ENCODE measurements at places on chromosomes 2 and 18.

GRCh38 chr2:197437380-197437779 lies 2.6 kb upstream of the SF3B1 start:
- no peak for DNase-seq

DNA sequence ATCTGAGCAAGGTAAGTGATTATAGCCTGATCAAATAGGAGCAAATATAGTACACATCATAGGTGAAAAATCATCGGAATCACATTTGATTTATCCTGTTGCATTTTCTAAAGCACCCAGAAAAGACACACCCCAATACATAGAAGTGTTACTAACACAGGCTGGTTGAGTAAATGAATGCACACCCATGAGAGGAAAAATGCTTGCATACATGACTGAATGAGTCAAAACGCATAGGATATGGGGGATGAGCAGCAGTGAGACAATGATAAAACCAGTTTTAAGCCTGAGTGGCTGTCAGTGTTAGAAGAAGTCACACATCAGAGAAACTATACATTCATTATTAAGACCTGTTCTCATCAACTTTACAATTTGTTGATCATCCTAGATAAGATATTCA lies 449.6 kb upstream of the CDH20 start:
- no peak for DNase-seq

DNA sequence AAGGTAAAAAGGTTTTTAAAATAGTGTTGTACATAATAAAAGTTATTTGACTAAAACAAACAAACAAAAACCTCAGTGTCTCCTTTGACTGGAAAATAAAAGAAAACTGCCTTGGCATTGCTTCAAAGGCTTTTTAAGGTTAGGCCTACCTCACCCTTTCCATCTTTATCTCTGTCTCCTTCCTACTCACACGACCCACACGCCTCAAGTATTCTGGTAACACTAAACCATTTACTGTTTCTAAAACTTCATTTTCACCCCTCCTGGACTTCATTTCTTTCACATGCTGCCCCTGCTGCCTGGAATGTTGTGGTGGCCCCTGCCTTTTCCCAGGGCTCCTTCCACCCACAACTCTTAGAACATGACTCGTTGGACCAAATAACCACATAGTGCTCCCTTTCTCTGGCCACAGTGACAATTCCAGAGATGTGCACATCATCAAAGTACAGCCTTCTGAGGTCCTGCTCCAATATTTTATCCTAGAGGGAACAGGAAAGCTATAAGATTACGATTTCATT lies 54.0 kb downstream of the ERBB4 start:
- no peak for DNase-seq

DNA sequence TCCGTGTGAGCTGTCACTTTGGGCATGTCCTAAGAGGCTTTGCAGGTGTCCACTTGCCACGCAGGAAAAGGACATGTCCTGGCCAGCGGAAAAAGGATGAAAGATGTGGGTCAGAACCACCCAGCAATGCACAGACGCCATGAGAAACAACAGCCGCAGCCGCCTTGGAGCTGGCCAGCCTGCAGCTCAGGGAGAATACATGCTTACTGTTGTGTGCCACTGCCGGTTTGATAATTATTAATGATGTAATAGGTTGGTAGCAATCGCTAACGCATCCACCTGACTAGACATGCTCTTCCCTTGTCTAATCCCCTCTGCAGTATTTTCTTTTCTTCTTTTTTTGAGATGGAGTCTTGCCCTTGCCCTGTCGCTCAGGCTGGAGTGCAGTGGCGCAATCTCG lies 221.7 kb downstream of the HAUS1 start:
- no peak for DNase-seq

GRCh38 chr2:54047091-54047490 lies 68.3 kb upstream of the ACYP2 start:
- DNase-seq, result no peak

DNA sequence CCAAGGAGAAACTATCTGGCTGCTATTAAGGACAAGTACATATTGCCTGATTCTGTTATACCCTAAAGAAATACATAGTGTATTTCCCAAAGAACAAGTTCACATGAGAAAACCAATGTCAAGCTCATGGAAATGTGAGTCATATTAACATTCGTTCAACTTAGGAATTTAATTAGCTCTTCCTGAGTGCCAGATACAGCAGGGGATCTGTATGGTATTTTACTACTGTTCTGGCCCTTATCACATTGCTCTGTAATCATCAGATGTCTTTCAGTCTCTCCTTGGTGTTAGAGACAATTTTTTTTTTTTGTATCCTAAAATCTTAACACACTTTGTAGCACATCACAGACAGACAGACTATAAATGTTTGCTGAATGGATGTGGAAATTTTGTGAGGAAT lies 395.0 kb upstream of the CRIM1 start:
- no peak for DNase-seq

DNA sequence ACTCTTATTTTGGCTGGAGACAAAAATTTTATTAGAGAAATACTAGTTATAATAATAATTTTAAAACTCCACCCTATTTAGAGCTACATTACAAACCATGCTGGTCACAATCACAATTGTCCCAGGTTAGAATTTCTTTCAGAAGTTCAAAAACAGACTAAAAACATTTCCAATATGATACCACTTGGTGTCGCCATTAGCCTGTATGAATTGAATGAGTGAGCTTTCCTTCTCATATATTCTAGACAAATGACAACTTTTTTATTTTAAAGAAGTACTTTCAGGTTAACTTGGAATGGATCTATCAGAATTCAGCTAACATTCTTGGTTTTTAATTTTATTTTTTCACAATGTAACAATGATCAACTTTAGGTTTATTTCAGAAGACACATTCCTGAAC lies 48.0 kb downstream of the SERPINB8 start:
- DNase-seq, result no peak

GRCh38 chr2:151570191-151570590 lies 160.5 kb downstream of the RIF1 start:
- DNase-seq, result no peak

DNA sequence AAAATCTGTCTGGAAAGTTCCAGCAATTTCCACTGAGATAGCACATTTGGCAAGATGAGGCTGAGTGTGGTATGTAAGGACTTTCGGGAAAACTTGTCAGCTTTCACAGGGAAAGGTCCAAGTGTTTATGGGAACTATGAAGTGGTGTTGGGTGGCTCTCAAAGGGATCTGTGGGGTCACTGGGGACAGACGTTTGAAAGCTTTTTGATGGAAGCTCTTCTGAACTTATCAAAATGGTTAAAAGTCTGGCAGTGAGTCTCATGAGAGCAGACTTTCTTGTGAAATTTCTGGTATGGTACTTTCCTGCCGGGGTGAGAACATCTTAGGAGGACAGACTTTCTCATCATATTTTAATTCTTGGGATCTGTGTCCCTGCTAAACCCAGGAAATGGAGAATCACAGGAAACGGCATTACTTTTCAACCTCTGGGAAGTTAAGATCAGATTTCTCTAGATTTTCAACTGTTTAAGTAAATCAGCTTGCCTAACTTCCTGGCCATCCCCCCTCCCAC lies 546.3 kb upstream of the ZEB2 start:
- DNase-seq, result no peak

DNA sequence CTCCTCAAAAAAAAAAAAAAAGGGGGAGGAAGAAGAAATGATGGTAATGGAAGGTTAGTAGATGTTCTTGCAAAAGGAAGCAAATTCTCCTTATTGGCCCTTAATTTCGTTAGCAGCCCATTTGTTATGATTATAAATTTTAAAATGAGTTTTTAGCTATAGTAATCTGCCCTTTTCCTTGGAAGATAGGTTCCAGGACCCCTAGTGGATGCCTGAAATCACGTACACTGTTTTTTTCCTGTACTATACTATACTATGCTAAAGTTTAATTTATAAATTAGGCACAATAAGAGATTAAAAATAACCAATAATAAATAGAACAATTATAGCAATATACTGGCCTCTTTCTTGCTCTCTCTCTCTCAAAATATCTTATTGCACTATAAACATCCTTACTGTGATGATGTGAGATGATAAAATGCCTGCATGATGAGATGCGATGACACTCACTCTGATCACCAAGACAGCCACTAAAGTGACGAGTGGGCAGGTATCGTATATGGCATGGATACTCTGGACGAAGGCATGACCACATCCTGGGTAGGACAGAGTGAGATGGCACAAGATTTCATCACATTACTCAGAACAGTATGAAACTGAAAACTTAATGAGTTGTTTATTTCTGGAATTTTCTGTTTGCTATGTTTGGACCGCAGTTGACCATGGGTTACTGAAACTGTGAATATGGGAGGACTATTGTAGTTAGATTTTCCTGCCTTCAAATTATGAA lies 87.2 kb downstream of the KCTD18 start:
- DNase-seq, result no peak

DNA sequence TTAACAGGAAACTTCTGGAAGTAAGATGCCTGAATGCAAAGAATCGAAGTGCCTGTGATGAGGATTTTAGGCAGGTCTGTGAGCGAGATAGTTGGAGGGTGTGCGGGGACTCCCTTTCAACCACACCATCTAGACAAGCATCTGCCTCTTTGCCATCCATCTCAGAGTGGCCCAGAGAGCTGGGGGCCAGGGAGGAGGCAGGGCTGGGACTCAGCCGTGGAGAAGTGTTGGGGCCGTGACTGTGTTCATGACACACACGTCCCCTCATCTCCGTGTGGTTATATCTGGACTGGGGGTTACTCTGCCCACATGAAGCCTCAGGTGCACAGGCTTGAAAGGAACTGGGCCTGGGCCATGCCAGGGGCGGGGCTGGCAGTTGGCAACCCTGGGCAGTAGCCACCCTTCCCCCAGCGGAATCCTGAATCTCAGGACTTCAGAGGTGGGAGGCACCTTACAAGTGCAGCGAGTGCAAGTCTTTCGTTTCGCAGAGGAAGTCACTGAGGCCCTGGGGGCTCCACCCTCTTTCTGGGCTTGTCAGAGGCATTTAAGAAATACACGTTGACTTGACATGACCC lies 112.5 kb downstream of the SLC4A3 start:
- no peak for DNase-seq

DNA sequence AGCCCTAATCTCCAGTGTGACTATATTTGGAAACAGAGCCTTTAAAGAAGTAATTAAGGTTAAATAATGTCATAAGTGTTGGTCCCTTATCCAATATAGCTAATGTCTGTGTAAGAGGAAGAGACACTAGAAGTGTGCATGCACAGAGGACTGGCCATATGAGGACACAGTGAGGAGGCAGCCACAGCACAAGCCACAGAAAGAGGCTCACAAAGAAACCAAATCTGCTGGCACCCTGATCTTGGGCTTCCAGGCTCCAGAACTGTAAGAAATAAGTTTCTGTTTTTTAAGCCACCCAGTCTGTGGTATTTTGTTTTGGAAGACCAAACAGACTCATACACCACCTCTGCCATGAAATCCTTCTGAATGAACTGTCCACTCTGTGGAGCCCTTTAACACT lies 186.4 kb upstream of the SLC39A10 start:
- no peak for DNase-seq

Measured in AG04449 (cell line).